NCI-H2107 (cell line): ENCODE measurements at places on chromosomes 6 and 20.

- no peak for DNase-seq
Measured at GRCh38 chr6:33112148-33112547, 36.4 kb downstream of the HLA-DPB1 start.

DNA sequence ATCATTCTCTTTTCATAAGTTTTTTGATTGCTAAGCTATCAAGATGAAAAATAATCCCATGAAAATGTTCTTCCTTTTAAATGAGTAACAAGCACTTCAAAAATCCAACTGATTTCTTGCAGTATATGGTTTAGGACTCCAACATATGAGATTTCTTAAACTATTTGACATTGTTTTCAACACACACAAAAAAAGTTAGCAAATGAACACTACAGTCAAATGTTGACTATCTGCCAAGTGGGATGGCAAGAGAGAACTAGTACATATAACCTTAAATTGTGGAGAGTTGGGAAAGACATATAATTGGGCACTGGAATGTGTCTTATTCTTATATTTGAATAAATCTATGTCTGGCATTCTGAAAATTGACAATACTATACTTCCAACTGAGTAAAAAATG, 15.6 kb downstream of the COL21A1 start:
- no peak for DNase-seq

GRCh38 chr6:136640132-136640915, 90.1 kb upstream of the MAP7 start:
- DNase-seq, result no peak

GRCh38 chr20:5829241-5829809, 79.1 kb downstream of the SHLD1 start:
- no peak for DNase-seq

GRCh38 chr6:45966340-45966739, 49.3 kb downstream of the CLIC5 start:
- no peak for DNase-seq

DNA sequence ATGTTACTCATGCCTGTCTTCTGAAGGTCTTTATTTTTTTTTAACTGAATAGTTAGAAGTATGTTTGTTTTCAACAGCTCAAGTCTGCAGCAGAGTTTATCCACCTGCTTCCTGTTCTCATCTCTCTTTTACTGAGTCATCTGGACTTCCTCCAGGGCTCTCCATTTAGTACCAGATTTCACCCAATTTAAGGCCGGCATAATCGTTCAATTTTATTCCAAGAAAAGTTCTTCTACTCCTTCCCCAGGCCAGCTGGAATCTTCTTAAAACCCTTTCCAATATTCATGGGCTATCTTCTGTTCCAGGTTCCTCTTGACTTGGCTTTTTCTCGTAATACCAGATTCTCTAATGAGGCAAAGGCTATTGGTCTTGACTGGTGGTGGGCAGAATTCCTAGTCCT, 79.0 kb upstream of the LAMA2 start:
- no peak for DNase-seq

- DNase-seq, result no peak
Measured at GRCh38 chr6:145323646-145324045, 411.7 kb downstream of the EPM2A start.

DNA sequence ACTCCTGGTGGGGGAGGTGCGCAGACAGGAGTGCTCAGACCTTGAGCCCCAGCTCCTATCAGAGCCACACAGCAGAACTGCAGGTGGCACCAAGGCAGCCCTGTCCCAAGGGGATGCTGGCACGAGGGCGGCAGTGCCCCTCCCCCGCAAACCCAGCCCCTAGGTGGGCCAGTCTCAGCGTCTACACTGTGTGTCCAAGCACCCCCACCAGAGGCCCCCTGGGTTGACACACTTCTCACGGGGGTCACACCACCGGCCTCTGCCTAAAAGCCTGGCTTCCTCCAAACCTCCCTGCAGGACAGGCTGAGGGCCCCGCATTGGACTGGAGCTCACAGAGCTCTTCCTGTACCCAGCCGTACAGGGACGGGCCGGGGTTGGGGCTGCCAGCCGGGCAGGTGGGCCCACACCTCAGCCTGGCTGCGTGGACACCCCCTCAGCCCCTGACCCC, 8.1 kb downstream of the SLC2A4RG start:
- no peak for DNase-seq

DNA sequence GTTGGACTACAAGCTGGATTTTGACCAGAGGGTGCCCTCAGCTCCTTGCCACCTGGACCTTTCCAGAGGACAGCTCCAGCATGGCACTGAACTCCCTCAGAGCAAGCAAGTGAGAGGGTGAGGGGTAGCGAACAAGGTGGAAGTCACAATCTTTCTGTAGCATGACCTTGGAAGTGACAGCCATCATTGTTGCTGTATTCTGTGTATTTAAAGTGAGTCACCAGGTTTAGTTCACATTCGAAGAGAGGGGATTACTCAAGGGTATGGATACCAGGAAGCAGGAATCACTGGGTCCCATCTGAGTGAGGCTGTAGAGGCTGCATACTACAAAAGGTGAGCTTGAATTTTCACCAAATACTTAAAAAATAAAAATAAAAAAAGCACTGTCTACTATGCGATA, 280.0 kb upstream of the SPTLC3 start:
- DNase-seq, result no peak

DNA sequence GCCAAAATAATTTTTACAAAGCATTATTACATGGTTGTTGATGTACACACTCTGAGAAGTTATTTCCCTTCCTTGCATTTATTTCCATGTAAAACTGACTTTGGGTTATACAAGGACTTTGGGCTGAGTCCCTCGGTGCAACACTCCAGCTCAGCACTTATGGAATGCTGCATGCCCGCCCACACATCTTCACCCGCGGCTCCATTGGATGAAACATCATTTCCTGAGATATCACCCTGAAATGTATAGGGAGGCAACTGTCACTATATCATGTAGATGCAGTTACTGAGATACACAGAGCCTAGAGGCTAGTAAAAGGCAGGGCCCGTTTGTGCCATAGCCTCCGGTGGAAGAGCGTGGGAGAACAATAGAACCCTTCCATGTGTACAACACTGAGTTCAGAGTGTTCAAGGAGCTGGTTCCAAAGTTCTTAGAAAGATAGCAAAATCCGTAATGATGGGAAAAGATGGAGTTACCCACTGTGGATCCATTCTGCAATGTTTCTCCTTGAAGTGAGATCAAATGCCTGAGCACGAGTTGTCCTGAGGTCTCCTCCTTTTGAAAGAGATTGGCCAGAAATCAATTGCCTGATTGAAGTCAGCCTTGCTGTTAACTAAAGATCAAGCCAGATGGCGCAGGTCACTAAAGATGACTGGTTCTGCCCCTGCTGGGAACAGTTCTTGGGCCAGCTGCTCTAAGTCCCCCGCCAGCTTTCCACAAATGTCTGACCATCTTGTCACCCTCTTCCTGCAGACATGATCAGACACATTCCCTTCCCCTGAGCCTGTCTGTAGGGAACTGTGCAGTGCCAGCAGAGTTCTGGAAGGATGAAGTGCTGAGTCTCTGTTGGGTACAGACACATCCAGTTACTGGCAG, 100.9 kb upstream of the IYD start:
- no peak for DNase-seq

DNA sequence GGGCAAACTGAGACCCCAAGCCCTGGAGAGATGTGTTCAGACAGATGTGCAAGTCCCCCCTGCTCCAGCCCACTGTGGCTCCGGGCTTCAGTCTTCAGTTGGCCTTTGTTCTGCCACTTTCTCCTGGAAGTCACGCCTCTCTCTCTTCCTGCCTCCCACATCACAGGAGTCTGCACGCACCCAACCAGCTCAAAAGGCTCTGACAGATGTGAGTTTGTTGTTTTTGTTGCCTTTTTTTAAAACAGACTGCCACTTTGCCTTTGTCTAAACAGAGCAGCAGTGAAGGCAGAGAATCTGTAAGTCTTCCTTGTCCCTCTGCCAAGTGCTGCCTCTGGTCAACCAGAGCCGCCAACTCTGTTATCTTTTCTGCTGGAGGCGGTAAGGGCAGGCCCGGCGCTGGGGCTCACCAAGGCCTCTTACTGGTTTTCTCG, 149.7 kb downstream of the TFAP2C start:
- DNase-seq, result no peak

- no peak for DNase-seq
Measured at GRCh38 chr6:71258078-71258866, 30.3 kb upstream of the OGFRL1 start.

- no peak for DNase-seq
Measured at GRCh38 chr6:81606965-81607381, 145.5 kb downstream of the TENT5A start.
